T follicular helper cell (primary cell): ENCODE measurements at places on chromosomes 2 and 18.
A peak's percentile ranks its signal among the peaks of the same experiment; 100 is the strongest.

- DNase-seq, result no peak
Measured at GRCh38 chr2:148570989-148571388, 73.6 kb upstream of the EPC2 start.

GRCh38 chr2:168210895-168211570, 36.4 kb downstream of the STK39 start:
- no peak for DNase-seq

DNA sequence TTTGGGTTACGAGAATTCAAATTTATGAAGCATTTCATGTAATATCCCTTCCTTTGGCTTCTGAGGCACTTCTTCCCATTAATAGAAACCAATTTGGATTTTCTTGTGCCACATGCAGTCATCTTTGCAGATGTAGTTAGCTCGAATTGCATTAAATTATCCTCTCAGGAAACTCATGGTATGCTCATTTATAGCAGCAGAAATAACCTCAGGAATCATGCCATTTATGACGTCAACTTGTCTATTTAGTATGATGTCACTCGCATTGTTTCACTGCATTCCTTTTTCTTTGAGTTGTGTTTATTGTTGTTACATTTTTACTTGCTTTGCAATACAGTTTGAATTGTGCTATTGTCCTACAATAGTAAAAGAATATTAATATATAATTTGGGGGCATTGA, 163.8 kb downstream of the RBM43 start:
- DNase-seq, result no peak

- DNase-seq, result no peak
Measured at GRCh38 chr2:152238016-152238415, 62.5 kb upstream of the STAM2 start.

- peak; percentile 12 for DNase-seq
Measured at GRCh38 chr2:85754313-85755095, 713 bp downstream of the ATOH8 start.

DNA sequence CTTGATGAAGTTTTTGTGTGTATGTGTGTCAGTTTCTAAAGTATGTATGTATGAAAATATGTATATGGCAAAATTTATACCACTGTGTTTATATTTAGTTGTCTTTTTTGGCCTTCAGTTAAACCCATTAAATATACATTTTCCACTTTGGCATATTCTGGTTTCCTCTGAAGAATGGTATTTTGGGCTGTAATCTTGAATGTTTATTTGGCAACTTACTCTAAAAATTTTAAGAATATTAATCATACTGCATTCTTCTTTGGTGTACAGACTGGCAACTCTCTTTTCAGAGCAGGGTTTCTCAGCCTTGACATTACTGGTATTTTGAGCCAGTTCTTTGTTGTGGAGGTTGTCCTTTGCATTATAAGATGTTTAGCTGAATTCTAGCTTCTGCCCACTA, 27.9 kb upstream of the CCBE1 start:
- DNase-seq, result no peak

GRCh38 chr2:178208817-178209216, 14.5 kb downstream of the OSBPL6 start:
- DNase-seq, result no peak

DNA sequence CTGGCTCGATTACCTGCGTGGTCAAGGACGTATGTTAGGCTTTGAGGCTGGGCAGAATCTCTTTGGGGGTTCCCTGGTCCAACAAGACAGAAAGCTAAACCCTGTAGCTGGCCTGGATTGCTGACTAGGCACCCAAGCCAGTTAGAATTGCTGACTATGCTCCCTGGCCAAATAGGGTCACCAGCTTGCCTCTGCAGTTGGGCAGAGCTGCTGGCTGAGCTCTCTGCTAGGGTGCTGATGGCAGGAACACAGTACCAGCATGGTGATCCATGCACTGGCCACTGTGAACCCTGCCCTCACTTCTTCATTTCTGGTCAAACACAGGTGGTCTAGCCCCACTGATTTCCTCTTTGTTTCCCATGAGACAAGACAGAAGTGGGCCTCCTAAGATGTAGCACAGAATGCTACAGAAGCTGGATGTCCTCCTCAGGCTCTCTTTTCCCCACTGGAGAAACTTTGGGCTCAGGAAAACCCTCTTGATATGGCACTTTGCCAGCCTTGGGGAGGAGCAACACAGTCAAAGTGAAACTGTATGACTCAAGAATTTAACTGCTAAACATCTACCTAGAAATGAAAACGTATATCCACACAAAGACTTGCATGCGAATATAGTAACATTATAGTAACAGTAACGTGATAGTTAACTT, 20.8 kb downstream of the SP140L start:
- no peak for DNase-seq

DNA sequence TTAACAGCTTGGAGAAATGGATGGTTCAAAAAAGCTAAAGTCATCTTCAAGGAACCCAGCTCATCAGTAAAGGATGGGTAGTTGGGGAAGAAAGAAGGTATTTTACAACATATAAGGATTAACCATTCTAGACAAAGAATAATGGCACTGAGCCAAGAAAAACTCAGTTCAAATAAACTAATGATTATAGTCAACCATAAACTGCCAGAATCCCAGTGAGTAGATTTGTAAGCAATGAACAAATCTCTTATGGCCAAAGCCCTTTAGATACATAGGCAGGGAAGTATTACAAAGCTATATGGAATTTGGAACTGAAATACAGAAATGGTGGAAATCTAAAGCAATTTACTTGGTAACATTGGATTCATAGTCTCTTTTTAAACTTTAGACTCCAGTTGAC, 92.4 kb upstream of the ZFP36L2 start:
- no peak for DNase-seq

GRCh38 chr2:134250840-134251461, 2.9 kb upstream of the MGAT5 start:
- no peak for DNase-seq

- no peak for DNase-seq
Measured at GRCh38 chr2:109460553-109461324, 153.0 kb downstream of the SEPTIN10 start.

DNA sequence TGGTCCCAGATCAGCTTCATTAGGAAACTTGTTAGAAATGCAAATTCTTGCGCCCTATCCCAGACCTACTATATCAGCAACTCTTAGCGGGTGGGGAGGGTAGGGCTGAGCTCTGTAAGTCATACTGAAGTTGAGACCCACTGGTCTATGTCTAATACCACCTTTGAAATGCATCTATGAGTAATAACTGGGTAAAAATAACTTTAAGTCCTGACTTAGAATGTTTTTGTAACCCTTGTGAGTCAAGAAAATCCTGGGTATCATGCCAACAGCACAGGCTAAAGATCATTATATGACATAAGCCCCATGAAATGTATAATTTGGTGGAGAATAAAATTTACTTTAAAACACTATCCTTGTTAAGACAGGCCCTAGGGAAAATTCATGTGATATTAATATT, 41.4 kb downstream of the PRKD3 start:
- no peak for DNase-seq

GRCh38 chr2:5035057-5035488, 657.1 kb upstream of the SOX11 start:
- no peak for DNase-seq

- DNase-seq, result no peak
Measured at GRCh38 chr2:30677231-30677630, 130.0 kb downstream of the CAPN13 start.

DNA sequence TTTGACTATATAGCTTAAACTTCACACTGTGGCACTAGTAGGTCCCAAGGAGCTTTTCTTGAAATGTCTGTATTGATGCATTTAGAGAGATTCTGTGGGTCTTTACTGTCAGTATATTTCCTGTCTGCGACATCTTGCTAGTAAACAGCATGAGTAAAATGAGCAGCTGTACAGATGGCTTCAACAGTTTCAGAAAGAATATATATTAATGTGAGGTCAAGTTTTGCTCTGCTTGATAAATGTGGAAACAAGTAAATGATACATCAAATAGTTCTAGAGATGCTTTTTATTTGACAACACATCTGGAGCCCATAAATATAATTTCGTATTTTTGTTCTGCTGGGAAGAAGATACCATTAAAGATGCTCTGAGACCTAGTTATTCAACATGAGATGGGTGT, 310.9 kb upstream of the COL3A1 start:
- DNase-seq, result no peak

GRCh38 chr2:163657281-163657656, 78.5 kb downstream of the FIGN start:
- DNase-seq, result no peak

GRCh38 chr18:31942999-31943877, at the start of gene TRAPPC8:
Gene TRAPPC8, minus strand, starts transcription at chr18:31943128. Its CDS starts 364 bp downstream, at chr18:31942764.
- DNase-seq, result peak; percentile 88

- DNase-seq, result no peak
Measured at GRCh38 chr2:198097630-198098029, 293.2 kb downstream of the PLCL1 start.

DNA sequence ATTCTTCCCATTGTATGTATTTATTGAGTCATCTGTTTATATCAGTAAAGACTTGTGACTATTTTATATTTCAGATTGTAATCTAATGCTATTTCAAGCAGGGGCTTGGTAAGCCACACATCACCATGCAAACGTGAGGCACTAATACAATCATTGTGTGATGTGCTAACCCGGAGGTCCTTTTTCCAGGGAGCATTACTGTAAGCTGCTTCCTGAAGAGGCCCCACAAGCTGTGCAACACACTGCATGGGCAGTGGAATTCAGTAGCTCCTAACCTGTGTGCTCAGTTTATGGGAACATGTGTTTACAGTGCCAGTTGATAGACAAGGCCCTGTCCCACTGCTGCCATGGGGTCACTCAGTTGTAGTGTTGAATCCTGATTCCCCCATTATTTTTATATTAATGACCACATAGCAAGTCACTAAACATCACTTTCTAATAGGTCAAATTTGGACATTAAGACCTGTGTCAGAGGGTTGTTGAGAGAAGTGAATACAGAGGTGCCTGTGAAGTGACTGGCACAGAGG, 162.9 kb downstream of the FHOD3 start:
- no peak for DNase-seq

DNA sequence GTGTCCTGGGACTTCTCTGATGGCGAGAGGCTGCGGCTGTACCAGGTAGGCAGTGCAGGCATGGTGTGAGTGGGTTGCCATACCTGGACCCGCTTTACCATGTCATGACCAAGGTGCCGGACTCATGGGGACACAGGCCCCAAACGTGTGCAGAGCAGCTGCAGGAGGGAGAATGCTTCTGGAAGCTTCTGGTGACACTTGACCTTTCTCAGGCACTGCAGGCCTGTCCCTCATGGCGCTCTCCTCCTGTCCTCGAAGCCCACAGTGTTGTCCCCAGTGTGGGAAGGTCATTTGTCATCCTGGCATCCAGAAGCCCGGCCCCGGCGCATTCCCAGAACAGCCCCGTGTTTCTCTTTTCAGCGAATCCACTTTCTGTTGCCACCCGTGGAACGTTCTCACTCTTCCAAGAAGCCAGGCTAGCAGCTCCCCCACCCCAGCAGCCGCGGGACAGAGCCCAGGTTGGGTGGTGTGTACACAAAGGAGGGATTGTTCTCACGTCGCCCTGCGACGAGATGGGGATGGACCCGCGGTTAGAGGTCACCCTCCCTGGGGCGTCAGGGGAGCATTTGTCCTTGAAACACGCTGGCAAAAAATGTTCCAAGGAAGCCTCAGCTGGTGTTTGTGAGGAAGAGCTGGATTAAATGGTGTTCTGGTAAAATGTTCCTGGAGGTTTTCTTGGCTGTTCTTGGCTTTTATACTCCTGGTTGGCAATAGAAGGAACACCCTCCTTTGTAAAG, 43.7 kb downstream of the SH3BP4 start:
- DNase-seq, result no peak

GRCh38 chr2:71552356-71552755, 99.0 kb downstream of the DYSF start:
- no peak for DNase-seq

DNA sequence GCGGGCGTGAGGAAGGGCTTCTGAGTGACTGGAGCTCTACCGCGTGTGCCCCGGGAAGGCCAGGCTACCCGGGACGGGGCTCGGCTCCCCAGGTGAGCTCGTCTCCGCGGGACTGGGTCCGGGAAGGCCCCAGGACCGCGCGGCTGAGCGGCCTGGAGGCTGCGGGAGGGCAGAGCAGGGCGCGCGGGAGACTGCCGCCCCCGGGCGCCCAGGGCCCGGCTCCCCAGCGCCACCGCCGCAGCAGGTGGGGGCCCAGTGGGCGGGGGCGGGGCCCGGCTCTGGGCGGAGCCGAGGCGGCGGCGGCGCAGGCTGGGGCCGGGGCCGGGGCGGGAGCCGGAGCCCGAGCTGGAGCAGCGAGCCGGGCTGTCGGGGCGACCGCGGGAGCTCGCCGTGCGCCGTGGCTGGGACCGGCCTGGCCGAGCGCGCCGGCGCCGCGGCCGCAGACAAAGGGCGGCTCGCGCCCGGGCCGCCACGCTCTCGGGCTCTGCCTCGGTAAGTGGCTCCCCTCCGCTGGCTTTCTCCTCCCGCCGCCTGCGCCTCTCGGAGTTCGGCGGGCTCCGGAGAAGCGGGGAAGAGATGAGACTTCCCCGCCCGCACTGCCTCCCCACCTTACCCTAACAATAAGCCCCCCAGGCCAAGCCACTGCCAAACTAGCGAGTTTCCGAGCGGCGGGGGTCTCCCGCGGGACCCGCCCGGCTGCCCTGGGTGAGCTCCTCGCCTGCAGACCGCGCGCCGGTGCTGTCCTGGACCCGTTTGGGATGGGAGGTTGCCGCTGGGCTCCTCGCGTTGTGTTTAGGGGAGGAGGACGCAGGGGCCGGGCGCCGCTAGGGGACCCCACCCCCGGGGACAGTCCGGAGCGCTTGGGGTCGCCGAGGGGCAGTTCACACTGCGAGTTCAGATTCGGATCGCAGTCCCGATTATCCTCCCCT, at the start of gene MAPK4:
TSS of gene MAPK4 (plus strand) at position 336 of the 929 bp plus-strand sequence. CDS start 103,872 bp downstream, outside the sequence.
- no peak for DNase-seq

GRCh38 chr2:74979844-74980243, 21.4 kb downstream of the POLE4 start:
- DNase-seq, result no peak

DNA sequence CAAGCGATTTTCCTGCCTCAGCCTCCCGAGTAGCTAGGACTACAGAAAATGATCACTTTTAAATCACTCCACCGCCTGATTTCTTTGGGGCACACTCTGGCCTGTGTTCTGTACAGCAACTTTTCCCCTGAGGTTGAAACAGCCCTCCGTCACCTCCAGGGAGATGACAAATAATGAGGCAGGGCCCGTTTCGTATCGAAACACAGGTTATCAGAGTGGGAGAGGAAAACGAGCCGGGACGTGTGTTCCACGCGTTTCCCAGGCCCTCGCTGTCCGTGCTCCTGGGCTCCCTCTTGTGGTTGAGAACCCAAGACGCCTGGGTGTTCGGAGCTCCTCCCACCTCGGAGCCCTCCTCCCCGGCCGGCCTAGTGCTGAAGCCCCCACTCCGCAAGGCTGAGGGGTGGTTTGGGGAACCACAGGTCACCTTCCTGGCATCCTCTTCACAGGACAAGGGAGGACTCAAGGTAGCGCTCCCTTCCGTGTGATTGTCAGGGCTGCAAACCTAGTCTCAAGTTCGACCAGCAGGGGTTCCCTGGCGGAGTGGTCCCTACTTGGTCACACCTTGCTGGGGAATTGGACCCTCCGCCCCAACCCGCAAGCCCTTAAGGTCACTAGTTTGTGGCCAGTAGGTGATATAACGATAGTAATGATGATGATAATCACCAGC, 12.8 kb downstream of the ATP6V1B1 start:
- peak; percentile 68 for DNase-seq

- no peak for DNase-seq
Measured at GRCh38 chr2:120331903-120332302, 14.0 kb upstream of the INHBB start.
